ENCODE measurements at places on chromosomes 11 and 22. TPM values are rescaled to one million over a fixed set of nuclear protein-coding genes. Genes with fewer than 3 reads are reported as not detected.

- no peak for DNase-seq
These were observed 21.1 kb upstream of the NECTIN1 start for GRCh38 chr11:119750056-119750455.

DNA sequence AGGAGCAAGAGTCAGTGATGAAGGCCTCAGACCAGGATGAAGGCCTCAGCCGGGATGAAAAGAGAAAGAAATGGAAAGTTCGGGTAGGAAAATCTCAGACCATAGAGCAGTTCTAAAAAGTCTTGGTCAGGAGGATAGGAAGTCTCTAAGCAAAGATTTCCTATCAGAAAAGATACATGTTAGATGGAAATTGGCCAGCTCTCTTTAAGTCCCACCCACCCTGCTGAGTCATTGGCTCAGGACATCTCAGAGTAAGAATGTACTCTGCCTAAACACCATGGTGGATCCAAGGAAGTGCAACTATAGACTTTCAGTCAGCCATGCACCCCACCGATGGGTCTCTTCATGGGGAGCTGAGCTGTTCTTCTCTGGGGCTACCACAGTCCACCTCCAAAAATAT lies 4.4 kb downstream of the OR8B3 start:
- DNase-seq = no peak

- DNase-seq = no peak
These were observed 127.7 kb upstream of the SESN3 start for GRCh38 chr11:95358511-95359340.

- DNase-seq = peak; percentile 48
These were observed 78.5 kb downstream of the TRAF6 start for GRCh38 chr11:36431429-36432092.

DNA sequence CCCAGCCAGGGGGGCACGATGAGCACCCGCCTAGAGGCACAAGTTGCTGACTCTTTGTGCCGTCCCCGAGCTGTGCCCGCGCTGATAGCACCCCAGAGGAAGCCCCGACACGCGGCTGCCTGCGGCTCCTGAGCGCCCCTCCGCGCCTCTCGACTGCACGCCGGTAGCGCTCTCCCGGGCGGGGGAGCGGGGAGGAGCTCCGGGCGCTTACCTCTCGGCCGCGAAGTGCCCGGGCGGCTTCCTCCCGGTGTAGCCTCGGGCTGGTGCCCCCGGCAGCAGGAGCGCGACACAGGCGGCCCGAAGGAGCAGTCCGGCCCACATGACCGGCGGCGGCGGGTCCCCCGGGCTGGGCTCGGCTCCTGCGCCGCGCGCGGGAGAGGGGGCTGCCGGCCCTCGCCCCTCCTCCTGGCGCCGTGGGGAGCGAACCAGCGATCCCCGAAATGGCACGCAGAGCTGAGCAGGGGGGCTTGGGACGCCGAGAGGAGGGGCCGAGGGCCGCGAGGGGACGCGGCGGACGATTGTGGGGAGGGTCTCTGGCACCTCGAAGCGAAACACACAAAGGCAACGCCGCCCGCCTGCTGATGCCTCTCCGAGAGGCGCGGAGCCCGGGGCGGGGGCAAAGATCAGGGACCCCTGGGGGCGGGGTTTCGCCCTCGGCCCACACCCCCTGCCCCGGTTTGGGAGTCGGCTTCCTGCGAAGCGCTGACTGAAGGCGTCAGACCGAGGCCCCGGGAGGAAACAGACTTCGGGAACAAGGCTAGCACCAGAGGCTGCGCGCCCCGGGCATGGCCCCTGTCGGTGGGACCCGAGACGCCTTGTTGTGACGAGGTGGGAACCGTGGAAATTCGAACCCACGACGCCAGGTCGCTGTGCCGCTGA lies at the start of gene VWCE:
VWCE (minus strand) TSS at position 600 of the 879 bp plus-strand sequence; CDS start at position 321, 279 bp downstream.
- DNase-seq = no peak

GRCh38 chr22:24938741-24939341 lies 7.7 kb downstream of the LHFPL7 start:
- peak; percentile 60 for DNase-seq

DNA sequence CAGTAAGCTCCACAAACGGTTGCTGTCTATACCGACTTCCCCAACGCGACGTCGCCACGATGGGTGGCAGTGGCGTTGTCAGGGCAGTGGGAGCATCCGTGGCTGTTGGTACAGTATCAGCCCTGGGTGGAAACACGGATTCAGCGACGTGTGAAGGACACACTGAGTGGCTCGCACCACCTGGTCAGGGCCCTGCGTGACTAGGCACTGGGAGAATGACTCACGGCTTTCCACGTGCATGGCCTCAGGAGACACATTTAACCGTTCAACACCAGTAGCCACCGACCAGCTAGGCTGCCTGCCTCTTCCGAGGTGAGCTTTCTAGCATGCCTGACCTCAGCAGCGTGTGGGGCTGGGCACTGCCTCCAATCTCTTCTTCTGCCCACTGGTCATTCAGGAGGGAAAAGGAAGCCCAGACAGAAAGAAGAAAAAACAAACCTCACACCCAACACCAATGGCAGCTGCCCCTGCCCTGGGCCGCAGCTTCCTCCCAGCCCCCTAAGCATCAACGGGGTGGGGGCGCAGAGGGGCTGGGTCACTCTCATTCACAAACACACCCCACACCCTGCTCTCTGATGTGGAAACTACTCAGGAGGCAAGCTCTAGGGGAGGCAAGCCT lies 59.0 kb downstream of the MYH9 start:
- DNase-seq = peak; percentile 96

DNA sequence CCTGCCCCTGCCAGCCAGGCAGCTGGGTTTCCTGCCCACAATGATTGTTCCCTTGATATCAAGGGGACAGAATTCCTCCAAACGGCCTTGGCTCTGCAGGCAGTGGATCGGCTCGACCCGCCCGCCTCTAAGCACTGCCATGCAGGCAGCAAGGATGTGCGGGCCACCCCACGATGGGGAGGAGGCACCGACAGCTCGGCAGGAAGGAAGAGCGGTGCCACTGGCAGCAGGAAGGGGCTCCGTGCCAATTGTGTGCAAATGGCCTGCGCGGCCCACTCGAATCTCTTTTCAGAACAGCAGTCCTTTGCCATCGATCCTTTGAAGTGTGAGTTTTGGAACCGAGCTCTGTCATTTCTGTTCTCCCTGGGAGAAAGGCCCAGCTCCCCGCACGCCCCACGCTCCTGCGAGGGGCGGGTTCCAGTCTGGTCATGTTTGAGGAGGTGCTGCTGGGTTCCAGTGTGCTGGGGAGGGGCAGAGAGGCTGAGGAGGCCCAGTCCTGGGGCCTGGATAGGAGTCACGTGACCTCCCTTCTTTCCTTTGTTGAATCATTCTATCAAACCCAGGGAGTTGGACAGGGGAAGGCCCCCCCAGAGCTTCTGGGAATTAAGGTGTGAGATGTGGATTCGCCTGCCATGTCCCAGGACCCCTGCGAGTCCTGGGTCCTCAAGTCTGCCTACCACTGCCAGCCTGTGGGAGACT lies 406.0 kb downstream of the CTTN start:
- DNase-seq = no peak

- DNase-seq = no peak
These were observed 40.3 kb downstream of the OR5B17 start for GRCh38 chr11:58318532-58318931.

DNA sequence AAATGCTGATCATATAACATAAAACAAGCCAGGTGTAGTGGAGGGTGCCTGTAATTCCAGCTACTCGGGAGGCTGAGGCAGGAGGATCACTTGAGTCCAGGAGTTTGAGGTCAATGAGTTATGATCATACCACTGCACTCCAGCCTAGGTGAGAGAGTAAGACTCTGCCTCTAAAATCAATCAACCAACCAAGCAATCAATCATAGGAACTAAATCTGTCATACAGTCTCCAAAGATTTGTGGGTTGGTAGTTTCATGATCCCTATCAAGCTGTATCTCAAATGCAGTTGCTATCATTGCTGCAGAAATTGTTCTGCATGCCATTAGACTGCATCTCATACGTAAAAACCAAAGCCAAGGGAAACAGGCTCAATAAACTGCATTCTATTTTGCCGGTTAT lies 33.1 kb downstream of the NARS2 start:
- no peak for DNase-seq

GRCh38 chr11:126182787-126183445 lies 28.5 kb downstream of the RPUSD4 start:
- no peak for DNase-seq

- DNase-seq = no peak
These were observed 340.1 kb downstream of the NTM start for GRCh38 chr11:131710511-131710910.

DNA sequence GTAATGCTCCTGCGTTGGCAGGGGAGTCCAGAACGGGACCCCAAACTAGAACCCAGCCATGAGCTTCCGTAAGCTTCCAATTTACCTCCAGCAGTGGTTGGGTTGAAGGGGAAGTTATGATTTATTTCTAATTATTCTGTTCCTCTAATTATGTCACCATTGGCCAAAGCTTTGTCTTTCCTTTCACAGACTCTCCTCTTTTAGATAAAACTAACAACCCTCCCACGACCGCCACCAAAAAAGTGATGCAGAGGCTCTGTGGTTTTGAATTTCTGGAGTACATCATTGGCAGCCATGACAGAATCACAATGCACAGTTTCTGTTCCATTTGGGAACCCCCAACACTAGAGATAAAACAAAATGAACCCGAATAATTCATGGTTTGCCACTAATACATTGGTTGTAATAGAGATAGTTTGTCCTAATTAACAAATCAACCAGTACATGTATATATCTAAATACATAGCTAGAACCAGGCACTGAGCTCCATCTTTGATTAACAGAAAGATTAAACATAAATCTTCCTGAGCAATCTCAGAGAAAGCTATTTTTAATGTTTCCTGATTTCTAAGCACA lies 64.3 kb downstream of the ETS1 start:
- DNase-seq = no peak

DNA sequence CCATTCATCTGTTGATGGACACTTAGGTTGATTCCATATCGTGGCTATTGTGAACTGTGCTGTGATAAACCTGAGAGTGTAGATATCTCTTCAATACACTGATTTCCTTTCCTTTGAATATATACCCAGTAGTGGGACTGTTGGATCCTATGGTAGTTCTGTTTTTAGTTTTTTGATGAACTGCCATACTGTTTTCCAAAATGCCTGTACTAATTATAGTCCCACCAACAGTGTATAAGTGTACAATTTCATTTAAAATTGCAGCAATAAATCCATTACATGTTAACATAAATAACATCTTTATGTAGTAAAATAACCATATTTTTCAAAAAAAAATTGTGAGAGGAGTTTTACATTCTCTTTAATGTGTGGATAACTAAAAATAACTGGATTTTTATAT lies 65.0 kb upstream of the SYT9 start:
- no peak for DNase-seq

- no peak for DNase-seq
These were observed 57.5 kb downstream of the TIMP3 start for GRCh38 chr22:32858957-32859356.

GRCh38 chr11:119062779-119063178 lies 4.8 kb upstream of the VPS11 start:
- DNase-seq = peak; percentile 11

DNA sequence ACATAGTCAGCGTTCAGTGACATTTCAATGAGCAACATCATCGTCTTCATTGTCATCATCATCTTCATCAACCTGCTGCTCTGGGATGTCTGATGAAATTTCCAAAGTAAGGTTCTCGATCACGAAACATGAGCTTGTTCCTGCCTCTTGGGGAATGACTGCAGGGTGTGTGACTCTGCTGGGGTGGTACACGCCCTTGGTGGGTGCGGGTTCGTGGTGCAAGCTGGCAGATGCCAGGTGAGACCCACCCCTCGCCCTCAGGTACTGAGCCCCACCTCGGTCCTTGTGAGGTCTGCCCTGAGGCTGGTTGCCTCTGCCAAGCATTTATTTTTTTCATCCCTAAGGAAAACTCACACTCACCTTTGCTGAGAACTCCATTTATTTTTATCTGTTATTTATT lies 1389.2 kb downstream of the TBC1D22A start:
- DNase-seq = no peak

- DNase-seq = no peak
These were observed 109.9 kb downstream of the CSNK2A3 start for GRCh38 chr11:11243209-11243589.

DNA sequence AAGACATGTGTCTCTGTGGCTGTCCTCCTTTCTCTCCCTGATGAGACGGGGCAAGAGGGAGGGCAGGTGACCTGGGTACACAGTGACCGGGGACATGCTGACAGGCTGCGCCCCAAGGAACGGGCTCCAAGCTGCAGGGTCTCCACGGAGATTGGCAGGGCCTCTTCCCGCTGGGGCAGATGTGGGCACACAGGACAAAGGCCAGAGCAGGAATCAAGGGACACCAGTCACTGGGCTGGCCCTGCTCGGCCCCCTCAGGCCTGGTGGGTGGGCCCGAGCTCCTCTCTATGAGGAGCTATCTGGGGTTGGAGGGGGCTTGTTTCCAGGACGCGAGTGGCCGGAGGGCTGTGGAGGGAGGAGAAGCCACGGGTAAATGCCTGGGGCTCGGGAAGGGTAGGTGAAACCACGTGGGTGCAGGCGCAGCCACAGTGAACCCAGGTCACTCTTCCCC lies 11.2 kb downstream of the PNPLA5 start:
- no peak for DNase-seq

Gene IFITM10
- 0.55 TPM for total RNA-seq

Gene SLC22A25
- not detected for total RNA-seq

Gene BEST1
- total RNA-seq = not detected

Gene OR5AP2
- not detected for total RNA-seq

Gene MMP12
- total RNA-seq = not detected

Gene CASP5
- total RNA-seq = not detected

Gene PANX2
- 19.5 TPM for total RNA-seq

Gene CHRDL2
- total RNA-seq = not detected

Gene KRTAP5-7
- not detected for total RNA-seq
